ENCODE measurements at places on chromosomes 5 and 9. TPM values are rescaled to one million over a fixed set of nuclear protein-coding genes. Genes with fewer than 3 reads are reported as not detected.

Gene MAP1B
- 49.7 TPM for total RNA-seq

Gene GPRIN1
- 0.56 TPM for total RNA-seq

Gene JMY
- 9.7 TPM for total RNA-seq

Gene S1PR3
- 28.2 TPM for total RNA-seq

Gene PLAC8L1
- not detected for total RNA-seq

Gene NMUR2
- total RNA-seq, result not detected

GRCh38 chr5:80620211-80620610, 34.2 kb upstream of the MSH3 start:
- DNase-seq, result no peak

- no peak for DNase-seq
Measured at GRCh38 chr5:143649937-143650621, 161.9 kb upstream of the HMHB1 start.

- no peak for DNase-seq
Measured at GRCh38 chr5:76292620-76293322, 110.3 kb upstream of the IQGAP2 start.

DNA sequence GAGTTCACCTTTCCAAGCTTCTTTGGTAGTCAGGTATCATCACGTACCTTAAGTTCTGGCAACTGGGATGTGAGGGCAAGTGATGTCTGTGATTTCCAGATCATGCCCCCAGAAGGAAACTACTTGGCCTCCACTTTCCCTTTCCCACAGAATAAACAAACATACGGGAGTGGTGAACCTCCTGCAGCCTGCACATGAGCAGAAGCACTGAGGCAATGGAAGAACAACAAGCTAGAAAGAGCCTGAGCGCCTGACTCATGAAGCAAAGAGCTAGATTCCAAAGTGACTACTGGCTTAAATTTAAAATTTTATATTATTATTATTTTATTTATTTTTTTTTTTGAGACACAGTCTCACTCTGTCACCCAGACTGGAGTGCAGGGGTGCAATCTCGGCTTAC, 35.0 kb downstream of the ARL15 start:
- no peak for DNase-seq

DNA sequence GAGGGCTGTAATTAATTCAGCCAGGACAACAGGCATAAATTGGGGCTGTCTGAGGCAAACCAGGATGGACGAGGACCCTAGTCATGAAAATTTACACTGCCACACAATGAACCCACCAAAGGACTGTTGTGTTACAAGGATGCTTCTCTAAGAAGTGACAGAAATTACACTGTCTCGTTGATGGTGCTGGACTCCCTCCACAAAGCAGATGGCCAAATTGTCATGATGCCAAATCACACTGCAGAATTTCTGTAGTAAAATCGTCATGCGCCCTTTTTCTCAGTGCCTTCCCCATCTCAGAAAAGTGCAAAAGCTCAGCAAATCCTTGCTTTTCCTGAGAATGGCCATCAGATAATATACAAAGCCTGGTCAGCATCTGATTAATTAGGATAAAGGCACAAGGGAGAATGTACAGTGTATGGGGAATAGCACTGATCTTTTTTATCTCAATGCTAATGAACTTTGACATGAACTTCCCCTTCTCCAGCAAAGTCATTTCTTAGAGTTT, 545.8 kb downstream of the CSNK1G3 start:
- DNase-seq, result no peak

- no peak for DNase-seq
Measured at GRCh38 chr5:169758886-169759285, 121.8 kb downstream of the DOCK2 start.

GRCh38 chr9:130382636-130383349, 62.0 kb upstream of the ASS1 start:
- DNase-seq, result no peak

GRCh38 chr5:122649080-122649479, 125.8 kb upstream of the SNX2 start:
- no peak for DNase-seq

GRCh38 chr5:78979909-78980308, 5.2 kb downstream of the ARSB start:
- DNase-seq, result no peak

Data from Right ventricle myocardium superior (tissue), 1 donor.